BE2C (cell line): ENCODE measurements at places on chromosomes 2 and 18.

GRCh38 chr2:108133457-108133856 lies 106.3 kb upstream of the SULT1C3 start:
- no peak for DNase-seq

GRCh38 chr2:154507186-154507585 lies 191.3 kb upstream of the KCNJ3 start:
- no peak for DNase-seq

- no peak for DNase-seq
Measured at GRCh38 chr2:62374301-62375112, 131.5 kb downstream of the TMEM17 start.

DNA sequence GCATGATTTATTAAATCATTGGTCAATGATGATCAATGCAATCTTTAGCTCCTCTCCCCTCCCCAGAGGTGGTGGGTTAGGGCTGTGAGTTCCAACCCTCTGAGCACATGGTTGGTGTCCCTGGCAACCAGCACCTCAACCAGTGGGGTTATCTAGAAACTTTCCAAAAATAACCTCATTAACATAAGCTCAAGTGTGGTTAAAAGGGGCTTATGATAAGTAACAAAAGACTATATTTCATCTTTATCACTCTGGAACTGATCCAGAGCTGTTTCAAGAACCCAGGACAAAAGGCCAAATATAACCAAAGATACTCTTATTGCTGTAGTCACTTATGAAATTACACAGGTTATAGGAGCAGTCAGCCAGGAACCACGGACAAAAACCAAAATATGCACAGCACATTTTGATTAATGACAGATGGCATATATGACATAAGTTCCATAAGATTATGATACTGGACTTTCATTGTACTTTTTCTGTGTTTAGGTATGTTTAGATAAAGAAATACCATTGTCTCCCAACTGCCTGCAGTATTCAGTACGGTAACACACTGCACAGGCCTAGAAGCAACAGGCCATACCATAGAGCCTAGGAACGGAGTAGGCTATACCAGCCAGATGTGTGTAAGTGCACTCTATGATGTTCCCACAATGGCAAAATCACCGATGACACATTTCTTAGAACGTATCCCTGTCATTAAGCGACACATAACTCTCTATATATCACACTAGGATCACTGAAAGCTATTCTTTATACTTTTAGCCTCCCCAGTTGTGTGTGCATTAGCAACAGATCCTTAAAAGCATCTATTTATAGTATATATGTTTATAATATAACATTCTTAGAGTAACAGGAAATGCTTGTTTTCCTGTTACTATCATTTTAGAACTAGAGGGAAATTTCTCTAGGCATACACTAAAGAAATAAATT lies 31.9 kb downstream of the KIDINS220 start:
- no peak for DNase-seq

DNA sequence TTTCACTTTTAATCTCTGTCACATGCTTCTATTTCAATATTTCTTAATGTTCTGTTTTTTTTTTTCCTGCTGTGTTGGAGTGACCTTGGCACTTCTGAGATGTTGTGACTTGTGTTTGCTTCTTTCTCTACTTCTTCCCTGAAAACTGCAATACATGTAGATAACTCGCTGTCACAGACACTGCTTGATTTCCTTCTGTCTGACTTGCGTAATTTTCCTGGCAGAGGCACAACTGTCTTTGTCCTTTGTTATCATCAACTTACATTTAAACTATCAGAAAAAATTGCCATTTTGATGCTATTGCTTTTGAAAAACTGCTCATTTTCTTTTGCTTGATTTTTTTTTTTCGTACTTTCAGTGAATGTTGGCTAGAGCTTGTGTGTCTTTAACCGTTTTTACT lies 69.0 kb downstream of the BABAM2 start:
- no peak for DNase-seq

DNA sequence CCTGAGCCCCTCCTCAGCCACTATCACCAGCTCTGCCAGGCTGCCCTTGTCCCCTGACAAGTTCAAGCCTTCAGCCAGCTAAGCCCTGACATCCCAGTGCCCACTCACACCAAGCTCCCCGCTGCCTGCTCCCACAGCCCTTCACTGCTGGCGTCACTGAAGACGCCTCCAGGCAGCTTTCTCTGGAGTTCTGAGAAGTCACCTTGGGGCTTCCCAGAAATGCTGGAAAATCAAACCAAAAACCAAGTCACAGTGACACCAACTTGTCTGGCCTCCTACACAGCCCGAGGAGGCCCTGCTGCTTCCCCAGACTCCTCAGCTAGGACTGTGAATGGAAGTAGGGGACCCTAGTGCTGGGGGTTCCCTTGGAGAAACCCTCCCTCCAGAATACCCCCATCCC lies 2.2 kb upstream of the TNS1 start:
- no peak for DNase-seq
